A549 (cell line): ENCODE measurements at places on chromosomes 16 and 17.
A peak's percentile ranks its signal among the peaks of the same experiment; 100 is the strongest.

DNA sequence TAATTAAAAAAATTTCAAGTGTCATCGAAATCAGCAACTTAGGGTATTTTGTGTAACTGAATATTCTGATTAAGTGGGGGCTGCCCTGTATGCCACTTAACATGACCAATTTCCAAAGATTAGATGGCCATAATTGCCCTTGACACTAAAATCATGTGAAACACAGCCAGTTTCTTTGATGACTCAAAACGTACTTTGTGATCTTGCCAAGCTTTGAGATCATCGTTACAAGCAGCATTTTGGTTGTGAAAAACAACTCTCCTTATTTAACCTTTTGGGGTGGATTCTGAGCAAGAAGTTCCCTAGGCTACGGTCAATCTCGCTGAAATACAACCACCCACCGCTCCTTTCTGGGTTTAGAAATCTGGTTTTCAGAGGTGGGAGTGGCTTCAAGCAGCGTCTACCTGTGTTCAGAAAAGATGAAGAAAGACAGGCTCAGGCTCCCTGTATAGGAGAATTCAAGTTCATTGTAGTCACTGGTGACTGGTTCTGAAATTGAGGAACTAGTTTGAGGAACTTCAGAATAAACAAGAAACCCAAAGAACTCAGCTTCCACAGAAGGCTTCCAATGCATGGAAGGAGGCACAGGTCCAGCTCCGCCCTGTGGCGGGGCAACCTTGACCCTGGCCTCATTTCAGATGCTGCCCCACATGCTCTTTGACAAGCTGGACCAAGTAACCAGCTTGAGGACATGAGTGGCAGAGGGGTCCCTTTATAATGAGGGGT, 9.4 kb downstream of the MAP3K14 start:
- DNase-seq: no peak

DNA sequence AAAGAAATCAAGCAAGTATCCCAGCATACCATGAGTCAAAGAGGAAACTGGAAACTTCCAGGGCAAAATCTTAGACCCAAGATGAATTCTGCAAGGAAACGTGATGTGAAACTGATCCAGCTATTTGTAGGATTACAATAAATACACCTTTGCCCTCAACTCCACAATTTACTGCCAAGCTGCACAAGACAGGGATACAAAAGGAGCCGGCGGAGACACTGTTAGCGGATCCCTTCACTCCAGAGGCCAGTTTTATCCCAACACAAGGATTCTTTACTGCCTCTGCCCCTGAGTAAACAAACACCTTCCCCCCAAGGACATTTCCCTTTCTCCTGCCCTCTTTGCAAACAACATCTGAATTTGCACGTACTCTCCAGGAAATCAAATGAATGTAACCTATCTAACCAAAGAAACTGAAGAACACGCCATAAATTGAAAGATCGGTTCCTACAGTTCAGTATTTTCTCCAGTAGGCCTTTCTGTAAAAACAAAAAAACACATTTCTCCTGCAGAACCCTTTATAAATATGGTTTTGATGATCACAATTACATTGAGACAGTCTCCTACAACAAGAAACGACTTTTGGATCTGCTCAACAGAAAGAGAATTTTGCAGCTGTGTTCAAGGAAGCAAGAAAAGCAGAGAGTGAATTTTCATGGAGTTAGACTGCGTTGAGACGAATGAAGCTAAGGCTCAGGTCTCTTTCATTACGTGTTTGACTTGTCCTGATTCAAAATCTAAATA, 1.4 kb upstream of the CBX2 start:
- no peak for DNase-seq

DNA sequence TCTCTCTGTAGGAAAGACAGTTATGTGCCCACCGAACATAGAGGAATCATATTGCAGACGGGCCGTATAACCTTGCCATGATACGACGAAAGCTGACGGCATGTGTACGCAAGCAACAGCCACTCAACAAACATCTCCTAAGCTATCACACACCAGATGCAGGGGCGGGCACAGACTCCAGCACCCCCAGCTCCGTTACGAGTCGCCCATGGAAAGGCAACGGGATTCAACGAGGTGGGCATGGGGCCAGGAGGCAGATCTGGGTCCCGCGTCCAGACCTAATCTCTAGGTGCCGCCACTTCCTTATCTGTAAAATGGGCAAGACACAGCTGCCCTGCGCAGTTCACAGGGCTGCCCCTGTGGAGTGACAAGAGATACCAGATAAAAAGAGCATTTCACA, 35.6 kb downstream of the ABR start:
- DNase-seq: no peak

GRCh38 chr17:1590029-1590746, 27.6 kb upstream of the PITPNA start:
- DNase-seq: peak; percentile 99

DNA sequence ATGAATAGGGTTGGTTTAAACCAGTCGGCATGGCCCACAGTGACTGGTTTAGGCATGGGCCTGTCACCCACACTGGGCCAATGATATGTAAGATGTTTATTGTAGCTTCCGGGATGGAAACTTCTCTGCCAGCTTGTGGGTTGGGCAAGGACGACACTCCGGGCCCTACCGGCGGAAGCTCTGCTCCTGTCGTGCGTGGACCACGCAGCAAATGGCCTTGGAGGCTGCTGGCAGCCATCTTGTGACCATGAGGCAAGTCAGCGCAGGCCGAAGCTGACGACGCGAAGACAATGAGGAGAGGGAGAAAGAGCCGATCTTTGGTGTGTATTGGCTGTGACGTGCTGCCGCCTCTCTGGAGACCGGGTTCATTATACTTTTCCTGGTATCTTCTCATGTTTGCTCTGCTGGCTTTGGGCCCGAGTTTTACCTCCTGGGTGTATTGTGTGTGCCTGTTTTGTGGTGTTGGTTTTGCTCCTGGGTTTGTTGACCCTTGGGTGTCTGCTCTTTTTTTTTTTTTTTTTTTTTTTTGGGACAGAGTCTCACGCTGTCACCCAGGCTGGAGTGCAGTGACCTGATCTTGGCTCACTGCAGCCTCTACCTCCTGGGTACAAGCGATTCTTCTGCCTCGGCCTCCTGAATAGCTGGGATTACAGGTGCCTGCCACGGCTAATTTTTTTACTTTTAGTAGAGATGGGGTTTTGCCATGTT, 15.4 kb downstream of the SLC25A10 start:
- no peak for DNase-seq

GRCh38 chr17:21214777-21215541, 998 bp upstream of the TMEM11 start:
- peak; percentile 28 for DNase-seq
